ENCODE measurements at places on chromosomes 7 and 10. TPM values are rescaled to one million over a fixed set of nuclear protein-coding genes. Genes with fewer than 3 reads are reported as not detected.
A peak's percentile ranks its signal among the peaks of the same experiment; 100 is the strongest.

- DNase-seq: no peak
These were observed 19.8 kb downstream of the LSMEM1 start for GRCh38 chr7:112500619-112501018.

GRCh38 chr10:70540089-70540788, 61.7 kb downstream of the PALD1 start:
- peak; percentile 34 for DNase-seq

GRCh38 chr10:116848032-116848943, 1.0 kb upstream of the ENO4 start:
- peak; percentile 38 for DNase-seq

- DNase-seq: no peak
These were observed 156.6 kb upstream of the SEMA3D start for GRCh38 chr7:85343484-85343883.

The CFAP46 gene
- total RNA-seq: 1.1 TPM

The ADCYAP1R1 gene
- not detected for total RNA-seq
